Activated CD8-positive, alpha-beta T cell treated with anti-CD3 and anti-CD28 coated beads, Interleukin-2, amount 10 ng/mL, durations not matched to agents 7 days and 5 days (primary cell): ENCODE measurements at places on chromosomes 7 and 10.

- DNase-seq = no peak
These were observed 107.1 kb downstream of the PFKFB3 start for GRCh38 chr10:6309816-6310215.

DNA sequence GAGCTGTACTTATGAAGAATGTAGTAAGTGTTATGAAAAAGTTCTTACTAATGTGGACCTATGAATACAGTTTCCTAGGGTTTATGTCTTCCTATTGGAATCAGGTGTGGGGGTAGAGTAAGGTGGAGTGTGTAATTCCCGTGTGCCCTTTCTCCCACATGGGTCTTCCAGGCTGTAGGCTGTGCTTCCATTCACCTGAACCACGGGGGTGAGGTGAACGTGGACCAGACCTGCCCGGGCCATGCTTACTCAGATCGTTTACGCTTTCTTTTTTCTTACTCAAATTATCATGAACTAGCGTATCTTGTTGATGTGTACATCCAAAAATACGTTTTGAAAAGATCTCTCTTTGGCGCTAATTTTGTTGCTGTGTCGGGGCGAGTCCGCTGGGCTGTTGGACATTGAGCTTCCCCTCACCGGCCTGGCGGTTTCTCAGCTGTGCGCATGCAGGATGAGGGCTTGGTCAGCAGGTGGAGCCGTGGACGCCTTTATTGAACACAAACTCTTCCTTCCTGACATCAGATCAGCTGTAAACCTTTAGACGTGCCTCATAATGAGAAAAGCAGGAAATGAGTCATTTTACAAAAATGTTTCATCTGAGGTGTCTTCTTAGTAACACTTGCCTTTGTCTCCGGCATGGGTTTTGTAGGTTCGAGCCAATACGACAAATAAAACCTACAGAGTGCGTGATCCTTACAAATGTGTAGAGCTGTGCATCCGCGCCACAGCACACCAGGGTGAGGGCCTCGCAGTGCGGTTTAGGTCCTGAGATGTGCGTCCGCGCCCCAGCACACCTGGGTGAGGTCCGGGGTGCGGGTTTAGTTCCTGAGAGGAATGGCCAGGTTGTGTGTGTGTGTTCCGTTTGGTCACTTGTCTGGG, 53.8 kb downstream of the WDR37 start:
- DNase-seq = peak; percentile 87

- DNase-seq = no peak
These were observed 25.7 kb upstream of the AGFG2 start for GRCh38 chr7:100513212-100513810.

GRCh38 chr10:72392571-72392970, 37.9 kb upstream of the DNAJB12 start:
- DNase-seq = no peak

DNA sequence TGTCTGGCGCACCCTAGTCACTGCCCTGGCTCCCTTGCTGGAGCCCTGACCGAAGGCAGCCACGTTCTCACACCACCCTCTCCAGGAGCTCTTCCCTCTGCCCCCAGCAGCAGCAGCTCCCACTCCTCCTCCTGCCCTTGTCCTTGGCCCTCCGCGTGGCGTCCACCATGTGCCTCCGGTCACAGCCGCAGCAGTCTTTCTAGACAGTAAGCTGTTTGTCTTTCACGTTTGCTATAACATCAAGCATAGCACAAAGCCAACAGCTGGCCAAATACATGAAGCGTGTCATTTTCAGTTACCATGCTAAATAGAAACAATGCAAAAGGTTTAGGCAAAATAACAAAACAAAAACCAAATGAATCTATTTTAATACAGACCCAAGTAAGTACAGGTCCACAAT, 3.3 kb downstream of the PITRM1 start:
- no peak for DNase-seq

DNA sequence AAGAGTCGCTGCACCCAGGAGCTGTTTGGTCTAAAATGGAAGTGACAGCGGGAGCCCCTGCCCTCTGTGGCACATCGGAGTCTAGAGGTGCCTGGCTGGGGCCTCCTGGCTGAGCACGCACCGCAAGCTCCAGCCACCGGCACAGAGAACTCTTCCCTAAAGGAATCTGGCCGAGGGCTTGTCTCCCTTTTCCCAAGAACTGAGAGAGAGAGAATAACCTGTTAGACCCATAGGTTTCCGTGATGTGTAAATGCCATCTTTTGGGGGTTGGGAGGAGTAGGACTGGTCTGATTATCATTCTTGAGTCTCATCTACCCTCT, 47.3 kb downstream of the PROSER2 start:
- DNase-seq = no peak

- no peak for DNase-seq
These were observed 252.9 kb downstream of the THSD7A start for GRCh38 chr7:11579141-11579540.
